ENCODE measurements at places on chromosomes 2 and 18. TPM values are rescaled to one million over a fixed set of nuclear protein-coding genes. Genes with fewer than 3 reads are reported as not detected.

Gene DSG1
- polyA plus RNA-seq, result not detected

Gene TRIM43B
- polyA plus RNA-seq, result 0.37 TPM

Gene CCDC141
- polyA plus RNA-seq, result 0.02 TPM

Gene CRYBA2
- polyA plus RNA-seq, result not detected

Gene FOXI3
- 0.02 TPM for polyA plus RNA-seq

Gene MC5R
- not detected for polyA plus RNA-seq

Gene CAB39
- polyA plus RNA-seq, result 18.7 TPM

Gene ITGA6
- polyA plus RNA-seq, result 25.9 TPM

Gene NT5DC4
- polyA plus RNA-seq, result not detected

Gene VIT
- polyA plus RNA-seq, result not detected

Gene TOGARAM2
- polyA plus RNA-seq, result 0.69 TPM

Gene SPR
- 25.7 TPM for polyA plus RNA-seq

Gene HOXD8
- polyA plus RNA-seq, result 8.2 TPM

Gene SLC38A11
- not detected for polyA plus RNA-seq

Gene CYP27A1
- polyA plus RNA-seq, result 0.18 TPM

Gene CDK15
- polyA plus RNA-seq, result 2.5 TPM

Gene ADRA2B
- polyA plus RNA-seq, result not detected

Gene KHK
- 10.3 TPM for polyA plus RNA-seq

Gene MAP3K19
- polyA plus RNA-seq, result not detected

Gene SERPINB2
- 9.8 TPM for polyA plus RNA-seq

Gene NEMP2
- 1.8 TPM for polyA plus RNA-seq

Gene C2orf68
- polyA plus RNA-seq, result 24.3 TPM

Gene NPPC
- not detected for polyA plus RNA-seq

Gene TDRD15
- not detected for polyA plus RNA-seq

Gene UGT1A4
- not detected for polyA plus RNA-seq

Gene RAD51AP2
- 0.02 TPM for polyA plus RNA-seq

Gene ABCA12
- 0.07 TPM for polyA plus RNA-seq

Gene WDR75
- 25.6 TPM for polyA plus RNA-seq

Gene GPR75
- 2.4 TPM for polyA plus RNA-seq

Gene COLEC12
- polyA plus RNA-seq, result 28.1 TPM

Gene KCNJ3
- not detected for polyA plus RNA-seq

Gene TWIST2
- 10.2 TPM for polyA plus RNA-seq

Measured in SK-N-SH (cell line).